ENCODE measurements at places on chromosomes 7 and 10. TPM values are rescaled to one million over a fixed set of nuclear protein-coding genes. Genes with fewer than 3 reads are reported as not detected.

The SLC39A12 gene
- total RNA-seq, result not detected

The SUFU gene
- 3.4 TPM for total RNA-seq

The RP9 gene
- 10.3 TPM for total RNA-seq

The ECD gene
- total RNA-seq, result 32.3 TPM

The NXPH1 gene
- not detected for total RNA-seq

All from hair follicular keratinocyte (primary cell).